Inflammatory macrophage (primary cell): ENCODE measurements at places on chromosomes 1 and 21.

- DNase-seq = no peak
These were observed 72.0 kb downstream of the ZNF281 start for GRCh38 chr1:200337831-200338230.

DNA sequence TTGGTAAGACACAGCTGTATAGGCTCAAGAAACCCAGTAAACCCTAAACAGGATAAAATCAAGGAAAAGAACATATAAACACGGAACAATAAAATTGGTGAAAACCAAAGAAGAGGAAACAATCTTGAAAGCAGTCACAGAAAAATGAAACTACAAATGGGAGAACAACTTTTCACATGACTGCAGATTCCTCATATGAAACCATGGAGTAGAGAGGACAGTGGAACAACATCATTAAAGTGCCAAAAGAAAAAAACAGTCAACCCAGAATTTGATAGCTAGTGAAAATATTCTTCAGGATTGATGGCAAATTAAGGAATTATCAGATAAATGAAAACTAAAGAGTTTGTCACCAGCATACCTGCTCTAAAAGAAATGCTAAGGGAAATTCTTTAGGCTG lies 23.9 kb upstream of the B3GALT5 start:
- no peak for DNase-seq

DNA sequence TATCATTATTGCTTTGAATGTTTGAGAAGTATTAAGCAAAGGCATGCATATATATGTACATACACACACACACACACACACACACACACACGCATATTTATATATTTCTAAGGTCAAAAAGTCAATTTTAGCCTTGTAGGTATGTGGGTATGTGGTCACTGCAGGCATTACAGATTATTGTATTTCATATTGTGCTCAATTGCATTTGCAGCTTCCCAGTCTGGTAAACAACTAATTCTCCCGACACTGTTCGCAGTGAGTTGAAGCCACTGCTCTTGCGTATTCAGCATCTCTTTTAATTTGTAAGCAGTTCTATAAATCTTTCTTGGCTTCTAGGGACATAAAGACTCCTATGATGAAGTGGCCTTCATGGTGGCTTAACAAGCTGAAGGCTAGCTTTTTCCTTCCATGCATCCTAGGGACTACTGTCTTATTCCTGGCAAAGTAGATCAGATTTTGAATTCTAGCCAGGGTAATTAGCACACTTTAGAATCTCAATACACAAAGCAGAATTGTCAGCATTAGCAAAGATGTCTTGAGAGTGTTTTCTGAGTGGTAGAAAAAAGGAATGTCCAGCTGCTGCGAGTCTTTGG lies 368.6 kb upstream of the NEGR1 start:
- no peak for DNase-seq

DNA sequence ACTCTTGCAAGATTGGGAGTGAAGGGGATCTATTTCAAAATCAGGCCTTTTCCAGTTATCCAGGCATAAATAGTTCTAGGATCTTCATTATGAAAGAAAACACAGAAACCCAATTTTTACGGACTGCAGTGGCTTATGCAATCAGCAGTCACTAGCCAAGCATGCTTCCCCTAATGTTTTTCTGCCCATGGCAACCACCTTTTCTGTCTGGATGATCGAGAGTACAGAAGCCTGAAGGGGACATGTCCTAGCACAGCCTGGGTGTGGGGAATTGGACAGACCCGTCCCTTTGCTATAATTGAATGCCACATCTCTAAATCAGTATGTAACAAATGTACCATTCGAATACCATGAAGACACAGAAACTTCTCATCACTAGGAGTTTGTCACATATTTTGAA lies 29.8 kb upstream of the NCAM2 start:
- no peak for DNase-seq
